ENCODE measurements at places on chromosomes 6 and 20.

DNA sequence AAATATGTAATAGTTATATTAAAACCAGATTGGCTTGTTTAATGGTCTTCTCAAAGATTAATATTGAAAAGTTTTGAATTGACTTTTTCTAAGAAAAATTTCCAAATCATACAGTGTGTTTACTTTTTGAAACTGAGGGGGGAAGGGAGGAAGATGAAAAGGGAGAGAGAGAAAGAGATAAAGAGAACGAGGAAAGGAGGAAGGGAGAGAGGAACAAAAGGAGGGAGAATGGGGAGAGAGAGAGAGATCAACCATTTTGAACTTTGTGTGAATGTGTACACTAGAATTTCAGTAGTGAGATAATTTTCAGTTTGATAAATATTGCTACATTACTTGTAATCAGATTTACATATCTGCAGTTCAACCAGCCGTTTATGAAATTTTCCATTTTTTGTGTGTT is 124.5 kb downstream of the EPHA7 start:
- no peak for ATAC-seq

GRCh38 chr20:1979106-1979778 is 14.6 kb downstream of the PDYN start:
- no peak for ATAC-seq

DNA sequence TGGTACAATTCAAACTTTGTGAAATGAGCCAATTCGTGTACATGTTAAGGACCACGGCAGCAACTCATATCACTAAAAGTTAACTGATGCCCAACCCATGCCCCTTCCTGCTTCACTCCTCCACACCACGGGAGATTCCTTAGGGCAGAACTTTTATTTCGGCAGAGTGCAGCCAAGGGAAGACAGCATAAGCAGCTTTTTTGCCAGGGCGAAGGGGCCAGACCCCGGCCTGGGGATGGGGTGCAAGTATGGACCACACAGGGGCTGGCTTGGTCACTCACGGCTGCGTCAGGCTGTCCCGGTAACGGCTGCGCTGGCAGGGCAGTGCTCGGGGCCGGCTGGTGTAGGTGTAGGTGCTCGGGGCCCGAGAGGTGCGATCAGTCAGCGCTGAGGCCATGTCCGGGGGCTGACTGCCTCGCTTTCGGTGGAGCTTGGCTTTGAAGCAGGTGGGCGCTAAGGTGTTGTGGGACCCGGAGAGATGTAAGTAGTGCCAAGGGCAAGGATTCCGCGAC is 792 bp downstream of the RSPH3 start:
- peak; percentile 60 for ATAC-seq

- no peak for ATAC-seq
These were observed 74.8 kb upstream of the TPD52L1 start for GRCh38 chr6:125078602-125079321.

DNA sequence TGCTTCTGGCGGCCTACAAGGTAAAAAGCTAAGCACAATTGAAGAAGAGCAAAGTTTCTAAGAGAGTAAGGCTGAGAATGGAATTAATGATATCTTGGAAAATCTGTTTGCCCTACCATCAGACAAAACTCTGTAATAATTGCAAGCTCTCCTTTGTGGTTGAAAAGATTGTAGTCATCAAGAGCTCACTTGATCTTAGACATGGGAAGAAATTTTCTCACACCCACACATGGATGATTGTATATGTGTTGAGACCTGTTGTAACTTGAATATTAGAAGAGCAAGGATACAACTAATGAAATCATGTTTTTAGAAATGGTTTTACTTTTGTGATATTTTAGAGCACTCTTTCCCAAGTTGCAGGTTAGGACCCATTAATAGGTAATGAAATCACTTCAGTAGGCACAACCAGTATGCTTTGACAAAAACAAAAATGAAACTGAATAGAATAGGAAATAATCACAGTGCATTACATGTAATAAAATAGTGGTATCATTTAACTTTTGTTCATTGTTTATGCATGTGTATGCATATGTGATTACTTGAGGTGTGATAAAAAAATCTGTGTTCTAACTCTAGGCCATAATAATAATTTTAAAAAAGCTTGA is 14.0 kb downstream of the DCBLD1 start:
- ATAC-seq: no peak

DNA sequence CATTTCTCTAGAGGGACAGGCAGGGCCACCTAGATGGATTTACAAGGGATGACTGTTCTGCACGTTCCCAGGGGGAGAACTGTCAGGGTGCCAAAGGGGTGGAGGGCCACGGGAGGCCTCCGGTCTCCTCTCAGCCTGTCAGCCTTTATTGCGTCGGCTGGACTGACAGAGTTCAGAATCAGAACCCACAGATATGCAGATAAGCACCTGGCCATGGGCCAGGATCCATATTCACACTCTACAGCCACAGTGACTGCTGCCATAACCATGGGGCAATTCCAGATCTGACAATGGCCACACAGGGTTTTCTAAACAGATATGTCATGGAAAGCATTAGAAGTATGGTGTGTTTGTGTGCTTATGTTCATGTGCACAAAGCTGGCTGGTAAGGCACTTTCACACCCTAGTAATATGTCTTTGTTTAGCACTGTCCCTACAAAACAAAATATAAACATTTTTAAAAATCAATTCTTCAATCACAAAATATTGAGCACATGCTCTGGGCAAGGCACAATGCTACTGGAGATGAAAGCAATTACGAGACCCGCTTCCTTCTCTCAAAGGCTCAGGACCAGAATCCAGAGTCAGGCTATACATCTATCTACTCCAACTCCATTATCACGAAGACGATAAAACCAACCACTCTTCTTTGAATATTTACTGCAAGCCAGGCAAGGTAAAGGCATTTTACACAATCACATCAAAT is 29.1 kb downstream of the TRAM2 start:
- ATAC-seq: peak; percentile 2

- ATAC-seq: peak; percentile 83
These were observed 25.8 kb upstream of the RNGTT start for GRCh38 chr6:88989215-88989614.

GRCh38 chr6:90328004-90328403 is 31.4 kb upstream of the BACH2 start:
- ATAC-seq: peak; percentile 86

GRCh38 chr6:123715006-123715863 is 78.5 kb upstream of the TRDN start:
- ATAC-seq: peak; percentile 78

- ATAC-seq: no peak
These were observed 16.2 kb downstream of the KCNB1 start for GRCh38 chr20:49466114-49466912.

DNA sequence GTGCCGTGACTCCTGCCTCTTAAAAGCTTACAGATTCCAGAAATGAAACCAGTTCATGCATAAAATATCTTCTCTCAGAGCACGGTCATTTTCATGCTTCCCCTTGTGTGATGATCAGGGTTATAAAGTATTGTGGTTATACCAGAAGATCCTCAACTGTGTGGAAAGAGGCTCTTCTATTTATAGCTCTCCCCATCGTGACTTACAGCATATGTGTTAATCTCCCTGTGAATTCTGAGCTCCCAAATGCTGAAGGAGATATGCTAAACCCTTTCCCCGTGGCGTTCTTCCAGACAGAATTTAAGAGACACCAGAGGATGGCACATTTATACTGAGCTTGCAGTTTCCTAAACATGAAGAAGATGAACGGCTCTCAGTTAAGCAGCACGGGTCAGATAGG is 158.8 kb downstream of the CDH26 start:
- ATAC-seq: no peak

- no peak for ATAC-seq
These were observed 157.0 kb downstream of the SOX4 start for GRCh38 chr6:21750575-21750974.

GRCh38 chr6:115441651-115442050 is 619.0 kb downstream of the FRK start:
- ATAC-seq: no peak

GRCh38 chr6:73955800-73956199 is 259.8 kb downstream of the CD109 start:
- no peak for ATAC-seq

- no peak for ATAC-seq
These were observed 2.6 kb downstream of the SKIC2 start for GRCh38 chr6:31961616-31962015.

DNA sequence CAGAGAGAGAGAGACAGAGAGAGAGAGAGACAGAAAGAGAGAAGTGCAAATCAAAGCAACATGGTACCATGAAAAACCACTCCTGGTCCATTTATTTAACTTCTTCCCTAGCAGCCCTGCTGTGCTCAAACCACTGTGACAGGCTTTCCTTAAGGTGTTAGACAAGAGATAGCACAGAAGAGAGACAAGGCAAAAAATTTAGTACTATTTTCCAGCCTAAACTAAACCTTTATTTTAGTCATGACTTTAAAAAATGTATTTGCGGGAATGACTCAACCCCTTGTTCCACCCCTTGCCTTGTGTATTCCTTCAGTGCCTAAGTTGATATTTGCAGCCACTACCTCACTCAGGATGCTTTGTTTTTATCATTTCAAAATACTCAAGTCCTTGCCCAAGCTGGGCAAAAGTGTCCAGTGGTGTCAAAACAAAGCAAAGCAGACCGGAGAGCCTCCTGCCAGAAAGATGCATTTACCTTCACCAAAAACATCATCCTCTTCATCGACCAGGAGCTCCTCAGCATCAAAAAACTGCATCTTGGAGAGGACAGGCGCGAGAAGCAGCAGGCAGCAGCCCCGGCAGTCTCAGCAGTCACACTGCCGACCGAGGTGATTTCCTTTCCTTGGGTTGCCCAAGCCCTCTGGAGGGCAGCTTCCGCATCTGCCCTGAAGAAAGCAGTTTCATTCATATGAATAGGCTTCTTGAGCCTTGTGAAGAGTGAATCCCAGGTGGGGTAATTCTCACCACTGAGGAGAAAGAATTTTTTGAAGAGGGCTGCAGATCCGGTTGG is at the start of gene RIPOR2:
RIPOR2 (minus strand) TSS at position 595 of the 787 bp plus-strand sequence; CDS start at position 533, 62 bp downstream.
- ATAC-seq: no peak

DNA sequence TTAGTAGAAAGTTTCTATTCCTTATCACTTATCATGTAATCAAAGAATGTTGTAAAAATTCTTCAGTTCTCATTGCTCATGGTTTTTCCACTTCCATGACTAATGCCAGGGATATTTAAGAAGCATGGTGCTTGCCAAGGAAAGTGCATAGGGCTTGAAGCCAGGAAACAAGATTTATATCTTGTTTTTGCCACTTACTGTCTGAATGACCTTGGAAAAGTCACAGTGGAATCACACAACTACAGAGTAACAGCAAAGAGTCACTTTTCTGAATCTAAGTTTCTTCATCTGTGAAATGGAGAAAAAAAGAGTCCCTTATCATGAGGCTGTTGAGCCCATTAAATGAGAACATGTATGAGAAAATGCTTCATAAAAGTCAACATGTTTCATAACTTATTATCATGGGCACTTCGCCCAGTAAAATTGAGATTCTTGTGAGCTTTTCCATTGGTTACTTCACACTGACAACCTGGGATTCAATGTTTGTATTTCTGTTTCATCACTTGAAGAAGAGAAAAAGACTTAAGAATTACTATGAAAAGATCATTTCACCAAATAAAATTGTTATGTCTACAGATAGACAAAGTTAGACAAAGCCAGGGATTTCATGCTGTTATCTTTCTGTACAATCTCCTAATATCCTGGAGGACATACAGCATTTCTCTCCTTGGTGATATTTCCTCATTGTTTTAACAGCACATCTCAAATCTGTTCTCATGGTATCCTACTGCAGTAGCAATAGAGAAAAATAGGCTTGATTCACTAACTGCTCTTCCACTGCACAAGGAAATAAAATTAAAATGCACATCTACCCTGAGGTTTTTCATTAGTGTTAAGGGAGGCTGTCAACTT is 7.6 kb upstream of the BMP5 start:
- peak; percentile 61 for ATAC-seq

- ATAC-seq: no peak
These were observed 95.5 kb downstream of the ALDH8A1 start for GRCh38 chr6:134854366-134854765.

GRCh38 chr20:62258499-62259293 is 20.4 kb downstream of the OSBPL2 start:
- ATAC-seq: peak; percentile 91

DNA sequence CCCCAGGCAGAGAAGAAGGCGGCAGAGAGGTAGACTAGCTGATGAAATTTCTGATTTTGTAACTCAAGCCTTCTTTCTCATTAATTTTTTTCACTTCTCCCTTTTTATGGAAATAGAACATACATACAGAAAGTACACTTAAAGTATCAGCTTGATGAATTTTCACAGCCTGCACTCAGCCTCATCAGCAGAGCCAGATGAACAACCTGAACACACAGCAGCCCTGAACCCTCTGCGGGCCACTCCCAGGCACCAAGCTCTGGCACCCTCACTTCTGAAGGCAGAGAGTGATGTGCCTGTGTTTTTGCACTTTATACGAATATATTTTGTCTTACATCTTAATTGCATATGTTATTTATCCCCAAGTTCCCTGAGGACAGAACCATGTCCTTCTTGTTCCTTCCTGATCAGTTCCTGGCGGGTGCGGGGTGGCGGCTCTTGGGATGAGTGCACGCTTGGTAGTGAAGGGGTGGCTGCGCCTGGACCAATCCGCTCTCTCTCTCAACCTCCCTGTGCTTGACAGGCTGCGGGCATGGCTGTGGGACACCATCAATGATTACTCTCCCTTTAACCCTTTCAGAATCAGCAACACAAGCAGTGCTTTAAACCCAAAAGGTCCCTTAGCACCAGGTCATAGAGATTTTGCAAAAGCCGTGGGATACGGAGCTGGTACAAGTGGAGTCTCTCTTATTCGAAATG is 34.8 kb upstream of the AFDN start:
- no peak for ATAC-seq

DNA sequence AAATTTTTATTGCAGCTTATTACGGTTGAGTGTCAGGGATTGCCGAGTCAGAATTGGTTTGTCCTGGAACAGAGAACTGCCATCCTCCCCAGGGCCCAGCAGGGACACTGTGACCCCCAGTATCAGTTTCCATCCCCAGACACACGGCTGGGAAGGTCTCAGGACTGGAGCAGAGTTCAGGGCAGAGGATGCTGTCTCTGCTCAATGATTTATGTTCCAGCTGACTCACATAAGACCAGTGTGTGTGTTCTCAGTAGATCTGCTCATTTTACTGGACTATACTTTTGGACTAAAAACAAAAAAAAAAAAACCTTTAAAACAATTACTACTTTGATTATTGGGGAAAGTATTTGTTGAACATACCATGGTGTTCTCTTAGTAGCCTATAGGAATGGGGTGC is 44.2 kb downstream of the FNDC1 start:
- no peak for ATAC-seq

DNA sequence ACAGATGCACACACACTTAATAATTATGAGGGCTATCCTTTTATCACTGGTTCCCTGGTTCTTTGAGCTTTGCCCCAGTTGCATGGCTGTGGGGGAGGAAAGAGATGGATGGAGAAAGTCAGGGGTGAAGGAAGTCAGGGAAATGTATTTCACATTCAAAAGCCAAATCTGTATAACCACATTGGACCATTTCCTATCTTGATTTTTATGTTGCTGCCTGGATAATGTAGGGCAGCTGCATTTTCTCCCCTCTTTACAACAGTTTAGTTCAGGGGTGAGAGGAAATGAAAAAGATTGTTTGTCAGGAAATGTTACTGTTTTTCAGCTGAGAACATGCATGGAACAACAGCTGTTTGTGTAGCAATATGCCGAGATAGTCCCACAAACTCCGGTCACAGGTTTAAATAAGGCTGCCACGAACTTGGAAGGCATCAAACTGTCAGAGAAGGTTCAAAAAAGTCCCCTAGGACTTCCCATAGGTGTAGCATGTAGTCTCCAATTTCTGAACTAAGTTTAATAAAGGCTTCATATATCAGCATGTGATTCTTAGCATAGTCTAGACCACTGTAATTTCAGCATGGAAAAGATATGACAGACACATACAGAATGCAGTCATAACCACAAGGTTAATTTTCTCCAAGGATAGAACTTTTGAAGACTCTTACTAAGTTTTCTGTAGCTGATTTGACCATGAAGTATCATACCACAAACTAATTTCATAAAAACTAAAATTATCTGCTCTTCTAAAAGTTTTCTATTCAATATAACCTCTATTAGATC is 82.1 kb upstream of the COL21A1 start:
- ATAC-seq: peak; percentile 67

Measured in SK-N-SH treated with all-trans-retinoic acid at 6 μM for 48 hours (cell line).